ENCODE measurements at places on chromosomes 2 and 18.

DNA sequence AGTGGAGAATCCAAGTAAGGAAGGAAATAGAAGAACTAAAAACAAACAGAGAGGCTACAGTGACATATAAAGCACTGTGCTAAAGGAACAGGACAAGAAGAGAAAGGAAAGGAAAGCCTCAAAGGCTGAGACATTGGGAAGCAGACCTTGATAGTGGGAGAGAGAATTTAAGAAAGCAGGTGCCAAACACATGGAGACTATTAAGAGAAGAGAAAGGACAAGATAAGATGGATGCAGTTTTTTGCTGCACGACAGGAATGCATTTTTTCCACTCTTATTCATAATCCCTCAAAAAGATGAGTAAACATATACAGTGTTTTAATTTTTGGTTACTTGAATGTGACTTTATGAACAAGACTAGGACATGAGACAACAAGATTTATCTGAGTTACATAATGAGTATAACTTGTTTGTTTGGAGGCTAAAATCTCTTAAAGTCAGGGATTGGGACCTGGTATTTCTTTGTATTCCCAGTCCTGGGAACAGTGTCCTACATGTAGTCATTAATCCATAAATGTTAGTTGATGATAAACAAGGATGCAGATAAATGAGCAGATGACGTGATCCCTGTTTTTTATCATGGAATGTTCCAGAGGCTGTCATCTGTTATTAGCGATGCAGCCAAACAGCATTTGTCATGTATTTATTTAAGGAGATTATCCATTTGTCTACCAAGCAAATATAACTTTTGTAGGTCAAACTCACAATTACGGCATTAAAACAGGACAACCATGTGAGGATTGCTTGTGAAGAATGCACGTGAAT is 141.7 kb downstream of the DNER start:
- no peak for DNase-seq

- no peak for DNase-seq
These were observed 726.5 kb upstream of the PKDCC start for GRCh38 chr2:41321351-41321750.

GRCh38 chr18:63162271-63163014 is 157.1 kb downstream of the BCL2 start:
- DNase-seq = no peak

DNA sequence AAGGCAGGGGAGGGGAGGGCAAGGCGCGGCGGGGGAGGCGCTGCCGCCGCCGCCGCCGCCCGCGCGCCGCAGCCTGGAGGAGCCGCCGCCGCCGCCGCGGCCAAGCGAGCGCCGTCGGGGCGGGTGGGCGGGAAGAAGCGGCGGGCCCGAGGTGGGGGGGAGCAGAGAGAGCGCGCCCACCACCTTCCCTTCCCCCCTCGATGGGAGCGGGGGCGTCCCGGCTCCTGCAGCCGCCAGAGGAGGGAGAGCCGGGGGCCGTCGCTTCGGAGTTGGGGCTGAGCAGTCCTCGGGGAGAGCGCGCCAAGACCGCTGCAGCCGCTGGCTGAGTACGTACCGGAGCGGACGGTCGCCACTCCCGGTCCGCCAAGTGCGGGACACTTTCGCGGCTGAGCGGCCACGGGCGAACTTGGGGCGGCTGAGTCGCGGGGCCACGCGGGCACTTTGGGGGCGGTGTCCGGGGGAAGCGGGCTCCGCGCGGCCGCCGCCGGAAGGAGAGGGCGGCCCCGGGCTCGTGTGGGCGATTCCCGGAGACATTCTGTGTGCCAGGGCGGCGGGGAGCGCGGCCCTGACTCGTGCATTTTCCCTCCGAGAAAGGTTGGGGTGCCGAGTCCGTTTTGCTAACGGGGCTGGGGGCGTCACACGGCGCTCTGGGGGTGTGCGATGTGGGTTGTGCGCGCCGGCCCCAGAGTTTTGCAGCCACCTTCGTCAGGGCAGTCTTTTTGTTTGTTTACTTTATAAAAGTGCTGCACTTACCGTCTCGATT is at the start of gene NAB1:
TSS of gene NAB1 (plus strand) at position 49 of the 763 bp plus-strand sequence. CDS start 10,094 bp downstream, outside the sequence.
- DNase-seq = peak; percentile 10

GRCh38 chr2:54077088-54077900 is 38.1 kb upstream of the ACYP2 start:
- no peak for DNase-seq

GRCh38 chr2:62604336-62604735 is 98.3 kb upstream of the TMEM17 start:
- DNase-seq = no peak

DNA sequence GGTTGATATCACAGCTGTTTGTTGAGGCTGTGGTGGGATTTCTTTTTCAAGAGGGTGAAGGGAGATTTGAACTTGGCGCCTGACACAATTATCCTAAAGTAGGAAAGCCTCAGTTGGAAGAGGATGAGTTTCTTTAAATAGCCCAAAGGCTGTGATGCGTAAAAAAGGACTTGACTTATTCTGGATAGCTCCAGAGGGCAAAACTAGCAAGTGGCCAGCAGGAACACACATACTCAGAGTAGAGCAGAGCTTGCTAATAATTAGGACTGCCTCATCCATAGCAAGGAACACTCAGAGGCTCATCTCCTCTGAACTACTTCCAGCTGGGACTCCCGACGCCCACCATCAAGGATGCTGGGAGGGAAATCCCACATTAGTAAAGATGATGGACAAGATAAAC is 74.0 kb downstream of the AFF3 start:
- DNase-seq = no peak

GRCh38 chr2:85681372-85681763 is 12.8 kb upstream of the GNLY start:
- DNase-seq = no peak

- DNase-seq = no peak
These were observed 199.3 kb upstream of the MYT1L start for GRCh38 chr2:2530334-2530733.

DNA sequence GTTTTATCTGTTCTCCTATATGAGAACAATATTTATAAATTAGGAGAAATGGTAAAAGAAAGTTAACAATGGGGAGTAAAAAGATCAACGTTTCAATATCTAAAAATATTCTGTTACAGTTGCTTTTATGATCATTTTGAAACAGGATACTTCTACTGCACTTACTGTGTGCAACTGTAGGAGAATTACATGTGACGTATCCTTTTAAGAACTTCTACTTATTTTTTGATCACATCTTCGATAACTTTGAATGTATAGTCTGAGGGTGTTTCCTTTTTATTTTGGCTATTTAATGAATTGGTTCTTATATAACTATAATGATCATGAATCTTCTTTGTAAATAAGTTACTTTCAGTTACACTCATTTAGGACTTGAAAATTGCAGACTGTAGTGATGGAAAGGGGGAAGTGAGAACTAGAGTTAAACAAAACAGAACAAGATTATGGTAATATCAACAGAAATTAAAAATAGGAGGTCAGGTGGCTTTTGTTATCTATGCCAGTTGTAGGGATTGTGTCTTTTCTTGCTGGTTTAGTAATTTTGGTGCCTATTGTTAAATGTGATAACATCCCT is 109.9 kb downstream of the MSTN start:
- DNase-seq = no peak

DNA sequence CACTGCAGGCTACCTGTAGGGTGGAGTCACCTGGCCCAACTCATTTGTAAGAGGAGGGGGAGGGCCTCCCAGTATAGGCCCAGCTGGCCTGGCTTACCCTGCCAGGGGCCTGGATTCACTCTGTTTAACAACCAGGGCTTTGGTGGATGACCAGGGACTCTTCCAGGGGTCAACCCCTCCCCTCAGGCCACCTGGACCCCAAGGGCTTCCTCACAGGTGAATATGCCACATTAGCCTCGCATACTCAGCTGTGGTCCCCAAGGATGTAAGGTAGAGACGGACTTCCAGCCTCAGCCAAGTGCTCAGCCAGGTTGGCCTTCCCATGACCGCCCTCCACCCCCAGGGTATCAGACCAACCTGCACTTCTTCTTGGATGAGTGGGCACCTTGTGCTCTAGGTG is 8.8 kb upstream of the SH3RF3 start:
- no peak for DNase-seq

DNA sequence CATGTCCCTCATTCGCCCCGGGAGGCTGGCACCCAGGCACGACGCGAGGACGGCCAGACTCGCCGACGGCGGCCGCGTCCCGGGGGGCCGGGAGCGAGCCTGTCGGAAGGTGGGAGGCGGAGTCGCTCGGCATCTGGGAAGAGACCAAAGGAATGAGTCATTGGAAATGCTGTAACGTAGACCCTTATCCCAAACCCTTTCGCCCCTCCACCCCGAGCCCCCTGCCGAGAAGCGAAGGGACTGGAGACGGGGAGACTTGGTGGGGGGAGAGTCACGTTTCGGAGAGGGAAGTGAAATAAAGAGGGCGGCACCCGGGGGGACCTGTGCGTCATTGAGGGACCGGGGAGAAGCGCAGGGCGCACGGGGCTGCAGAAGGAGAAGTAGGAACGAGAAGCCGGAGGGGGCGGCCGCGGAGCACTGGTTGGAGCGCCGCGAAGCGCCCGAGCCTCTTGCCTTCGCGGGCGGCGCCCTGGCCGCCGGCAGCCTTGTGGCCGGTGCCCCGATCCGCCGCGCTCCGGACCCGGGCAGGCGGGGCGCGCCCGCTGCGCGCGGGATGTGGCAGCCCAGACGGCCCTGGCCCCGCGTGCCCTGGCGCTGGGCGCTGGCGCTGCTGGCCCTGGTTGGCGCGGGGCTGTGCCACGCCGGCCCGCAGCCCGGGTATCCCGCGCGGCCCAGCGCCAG is at the start of gene EMILIN2:
TSS of gene EMILIN2 (plus strand) at position 371 of the 681 bp plus-strand sequence. CDS start at position 554, 183 bp downstream.
- no peak for DNase-seq

DNA sequence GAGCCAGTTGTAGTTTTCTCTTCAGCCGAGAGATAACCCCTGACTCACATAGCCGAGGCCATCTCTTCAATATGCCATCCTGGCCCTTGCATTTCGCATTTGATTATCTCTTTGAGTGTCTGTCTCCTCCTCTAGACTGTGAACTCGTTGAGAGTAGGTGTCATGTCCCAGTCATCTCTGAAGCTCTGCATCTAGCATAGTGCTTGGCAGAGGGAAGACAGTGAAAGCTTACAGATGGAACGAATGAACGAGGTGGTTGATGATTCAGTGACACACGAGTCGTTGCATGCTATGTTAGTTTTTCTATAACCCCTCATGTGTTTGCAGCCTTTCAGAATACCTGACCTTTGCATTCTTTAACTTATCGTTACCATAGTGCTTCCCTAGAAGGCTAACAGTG is 59.9 kb upstream of the CYRIA start:
- no peak for DNase-seq

GRCh38 chr2:11875481-11875880 is 129.0 kb downstream of the LPIN1 start:
- no peak for DNase-seq

DNA sequence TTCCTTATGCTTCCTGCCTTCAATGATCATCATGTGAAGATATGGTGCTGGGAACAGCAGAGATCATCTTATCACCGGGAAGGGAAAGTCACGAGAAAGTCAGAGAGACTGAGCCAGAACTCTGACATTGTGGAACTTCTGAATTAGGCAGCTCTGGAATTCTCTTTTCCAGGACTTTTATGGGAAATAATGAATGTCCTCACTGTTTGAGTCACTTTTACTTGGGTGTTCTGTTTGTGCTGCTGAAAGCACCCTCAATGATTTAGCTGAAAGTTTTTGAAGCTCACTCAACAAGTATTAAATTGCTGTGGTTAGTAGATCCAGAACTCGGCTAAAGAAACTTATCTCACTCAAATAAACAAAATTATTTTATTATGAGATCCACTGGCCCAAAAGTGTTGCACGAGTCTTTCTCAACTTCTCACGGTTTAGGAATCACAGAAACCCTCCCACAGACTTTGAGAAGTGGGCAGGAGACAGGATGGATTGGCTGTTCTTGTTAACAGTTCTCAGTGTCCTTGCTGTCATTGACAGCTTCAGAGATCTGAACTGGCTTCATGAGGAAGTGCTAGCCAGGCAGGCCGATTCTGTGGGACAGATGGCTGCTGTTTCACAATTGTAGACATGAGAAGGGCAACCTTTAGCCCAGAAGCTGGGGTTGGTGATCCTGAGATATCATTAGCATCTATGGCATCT is 26.4 kb upstream of the ATRAID start:
- no peak for DNase-seq

GRCh38 chr2:152541712-152542111 is 175.5 kb downstream of the PRPF40A start:
- DNase-seq = no peak

- no peak for DNase-seq
These were observed 115.0 kb upstream of the LGALSL start for GRCh38 chr2:64338910-64339500.

DNA sequence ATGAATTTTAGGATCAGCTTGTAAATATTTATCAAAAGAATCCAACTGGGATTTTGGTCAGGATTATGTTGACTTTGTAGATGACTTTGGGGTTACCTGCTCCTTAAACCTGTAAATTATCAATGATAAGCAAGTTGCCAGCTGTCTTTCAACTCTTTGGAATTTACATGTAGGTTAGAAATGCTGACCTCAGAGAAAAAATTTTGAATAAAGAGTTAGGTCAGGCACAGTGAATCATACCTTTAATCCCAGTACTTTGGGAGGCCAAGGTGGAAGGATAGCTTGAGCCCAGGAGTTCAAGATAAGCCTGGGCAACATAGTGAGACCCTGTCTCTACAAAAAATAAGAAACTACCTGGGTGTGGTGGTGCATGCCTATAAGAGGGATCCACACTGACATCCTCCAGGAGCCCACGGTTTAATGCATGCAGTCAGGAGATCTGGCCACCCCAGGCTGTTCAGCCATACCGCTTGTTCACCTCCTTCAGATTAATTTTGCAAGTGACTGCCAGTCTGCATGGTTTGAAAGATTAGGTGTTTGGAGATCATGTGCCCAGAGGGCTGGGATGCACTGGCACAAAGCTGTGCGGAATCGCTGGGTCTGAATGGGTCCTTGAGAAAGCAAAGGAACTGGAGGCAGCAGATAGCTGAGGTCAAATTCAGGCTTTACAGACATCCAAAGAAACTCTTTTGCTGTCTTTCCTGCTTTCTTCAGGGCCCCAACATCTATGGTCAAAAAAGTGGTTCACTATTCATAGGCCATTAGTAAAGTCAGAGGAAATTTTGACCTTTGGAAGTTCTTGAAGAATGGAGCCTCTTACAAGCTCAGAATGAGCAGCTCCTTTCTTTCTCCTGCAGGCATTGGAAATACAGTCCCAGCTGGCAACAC is 83.4 kb upstream of the TXNDC2 start:
- DNase-seq = no peak

DNA sequence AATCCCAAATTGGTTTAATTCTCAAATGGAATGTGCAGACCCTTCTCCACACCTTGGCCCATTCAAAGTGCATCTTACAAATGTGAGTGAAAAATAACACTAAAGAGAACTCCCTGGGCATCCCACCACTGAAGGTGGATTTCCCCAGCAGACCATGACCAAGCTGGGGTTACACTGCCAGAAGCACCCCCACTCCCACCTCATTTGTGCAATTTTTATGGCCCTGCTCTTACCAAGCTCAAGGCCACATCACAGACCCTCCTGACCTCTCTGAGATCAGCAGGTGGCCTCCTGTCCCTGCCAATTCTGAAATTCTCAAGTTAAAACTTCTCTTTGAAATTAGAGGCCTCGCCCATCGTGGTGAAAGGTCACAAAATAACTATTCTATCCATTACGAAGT is 21.6 kb downstream of the SIGLEC15 start:
- DNase-seq = no peak
